NCI-H2081 treated with DMSO at 0.1 percent for 48 hours (cell line): ENCODE measurements at places on chromosomes 4 and X.
A peak's percentile ranks its signal among the peaks of the same experiment; 100 is the strongest.

DNA sequence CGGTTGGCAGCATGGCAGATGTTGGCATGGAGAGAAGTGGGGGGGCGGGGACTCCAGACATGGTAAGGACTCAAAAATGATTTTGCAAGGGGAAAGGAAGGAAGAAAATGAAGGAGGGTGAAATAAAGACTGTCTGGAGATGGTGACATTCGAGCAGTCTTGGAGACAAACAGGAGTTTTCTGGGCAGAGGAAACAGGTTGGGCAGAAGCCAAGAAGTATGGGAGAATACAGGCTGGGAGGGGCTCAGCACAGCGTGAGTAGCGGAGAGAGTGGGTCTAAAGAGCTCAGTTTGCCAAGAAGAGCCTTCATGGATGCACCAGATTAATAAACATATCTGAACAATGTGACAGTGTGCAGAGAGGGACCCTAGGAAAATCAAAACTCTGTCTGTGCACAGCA lies 13.3 kb upstream of the CRMP1 start:
- DNase-seq: no peak

DNA sequence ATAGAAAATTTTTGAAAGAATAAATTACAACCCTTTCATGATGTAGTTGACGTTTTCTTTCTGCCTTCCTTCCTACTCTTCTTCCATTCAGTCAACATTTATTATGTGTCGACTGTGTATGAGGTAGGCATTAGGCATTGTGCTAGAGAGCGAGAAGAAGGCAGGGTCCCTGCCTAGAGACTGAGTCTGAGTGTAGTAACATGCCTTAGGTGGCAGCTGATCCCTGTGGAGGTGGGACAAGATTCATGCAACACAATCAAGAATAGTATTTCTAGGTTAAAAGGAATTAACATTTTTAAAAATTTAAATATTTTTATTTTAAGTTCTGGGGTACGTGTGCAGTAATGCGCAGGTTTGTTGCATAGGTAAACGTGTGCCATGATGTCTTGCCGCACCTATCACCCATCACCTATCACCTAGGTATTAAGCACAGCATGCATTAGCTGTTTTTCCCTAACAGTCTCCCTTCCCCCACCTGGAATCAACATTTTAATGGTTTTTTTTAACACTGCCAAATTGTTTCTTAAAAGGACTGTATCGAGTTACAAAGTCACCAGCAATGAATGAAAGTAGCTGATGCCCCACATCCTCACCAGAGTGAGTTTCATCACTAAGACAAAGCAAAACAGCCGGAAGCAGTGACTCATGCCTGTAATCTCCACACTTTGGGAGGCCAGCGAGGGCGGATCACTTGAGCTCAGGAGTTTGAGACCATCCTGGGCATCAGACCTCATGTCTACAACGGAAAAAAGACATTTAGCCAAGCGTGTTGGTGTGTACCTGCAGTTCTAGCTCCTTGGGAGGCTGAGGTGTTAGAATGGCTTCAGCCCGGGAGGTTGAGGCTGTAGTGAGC lies 84.0 kb downstream of the WWC2 start:
- peak; percentile 23 for DNase-seq

- DNase-seq: no peak
These were observed 1.0 kb downstream of the OTUD4 start for GRCh38 chr4:145179281-145179860.

DNA sequence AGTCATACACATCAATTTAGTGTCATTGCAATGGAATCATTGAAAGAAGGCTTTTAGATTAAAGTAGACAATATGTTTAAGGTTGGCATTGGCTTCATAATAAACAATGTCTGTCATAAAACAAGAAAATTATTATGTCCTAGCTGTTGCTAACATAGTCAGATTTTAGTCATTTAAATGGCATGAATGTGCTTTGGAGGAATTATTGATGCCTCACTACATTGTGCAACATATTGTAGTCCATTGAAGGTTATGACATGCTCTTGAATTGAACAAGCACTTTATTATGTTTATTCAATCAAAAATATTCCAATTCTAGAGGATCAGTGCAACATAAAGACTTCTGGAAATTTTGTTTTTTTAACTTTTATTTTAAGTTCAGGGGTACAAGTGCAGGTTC lies 489.8 kb upstream of the AMOT start:
- DNase-seq: no peak

GRCh38 chr4:179536694-179537093 lies 2094.5 kb upstream of the AGA start:
- no peak for DNase-seq

DNA sequence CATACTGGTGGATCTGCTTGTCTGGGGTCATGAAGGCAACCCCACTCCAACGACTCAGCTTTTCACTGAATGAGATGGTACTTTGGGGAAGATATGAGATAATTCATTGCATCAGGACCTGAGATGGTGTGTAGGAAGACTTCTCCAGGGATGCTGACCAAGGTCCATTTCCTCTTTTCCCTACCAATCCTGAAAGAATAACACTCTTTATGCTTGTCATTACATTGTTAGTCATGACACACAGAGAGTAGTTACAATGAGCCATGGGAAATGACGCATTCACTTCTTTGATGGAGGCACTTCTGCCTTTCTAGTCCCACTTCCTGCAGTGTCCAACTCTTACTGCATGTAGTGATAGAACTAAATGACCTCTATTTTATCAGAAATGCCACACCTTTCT lies 58.6 kb downstream of the AREG start:
- DNase-seq: no peak

GRCh38 chr4:185700048-185700447 lies 111.9 kb downstream of the SORBS2 start:
- no peak for DNase-seq

GRCh38 chrX:116667346-116668134 lies 204.8 kb upstream of the CT83 start:
- DNase-seq: no peak

GRCh38 chr4:11622961-11623725 lies 194.4 kb upstream of the HS3ST1 start:
- no peak for DNase-seq

- no peak for DNase-seq
These were observed 246.5 kb downstream of the SLITRK2 start for GRCh38 chrX:146064156-146064555.

GRCh38 chr4:123419885-123420755 lies 23.5 kb downstream of the SPRY1 start:
- DNase-seq: no peak
